HCT116 (cell line): ENCODE measurements at places on chromosomes 3 and 15. TPM values are rescaled to one million over a fixed set of nuclear protein-coding genes. Genes with fewer than 3 reads are reported as not detected.

Gene POTEB3
- total RNA-seq = not detected

Gene SLITRK3
- not detected for total RNA-seq

Gene CX3CR1
- total RNA-seq = 0.10 TPM

Gene LPCAT4
- total RNA-seq = 77.1 TPM

Gene RTP1
- total RNA-seq = not detected

Gene XCR1
- not detected for total RNA-seq
